ENCODE measurements at places on chromosomes 16 and 17.

DNA sequence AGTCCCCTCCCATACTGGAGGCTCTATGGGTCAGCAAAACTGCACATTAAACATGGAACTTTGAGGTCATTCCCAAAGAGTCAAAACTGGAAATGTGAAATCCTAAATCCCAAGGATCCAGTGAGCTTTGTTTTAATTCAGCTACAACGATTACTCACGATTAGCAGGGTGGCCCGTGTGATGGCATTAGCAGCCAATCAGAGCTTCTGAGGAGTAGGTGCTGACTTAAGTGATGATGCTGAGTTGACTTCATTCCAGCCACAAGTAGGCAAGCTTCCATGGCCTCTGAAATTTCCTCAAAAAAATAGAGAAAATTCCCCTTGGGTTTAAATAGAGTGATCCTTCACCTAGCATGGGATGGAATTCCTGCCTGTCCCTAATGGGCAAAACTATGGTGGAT lies 28.1 kb upstream of the BEAN1 start:
- no peak for DNase-seq

- peak; percentile 73 for DNase-seq
Measured at GRCh38 chr17:75524970-75525805, at the start of gene LLGL2. LLGL2 (plus strand) TSS chr17:75525697; CDS start chr17:75543427, 17,730 bp downstream.

GRCh38 chr16:68369697-68370580 lies 59.1 kb downstream of the PRMT7 start:
- peak; percentile 57 for DNase-seq

DNA sequence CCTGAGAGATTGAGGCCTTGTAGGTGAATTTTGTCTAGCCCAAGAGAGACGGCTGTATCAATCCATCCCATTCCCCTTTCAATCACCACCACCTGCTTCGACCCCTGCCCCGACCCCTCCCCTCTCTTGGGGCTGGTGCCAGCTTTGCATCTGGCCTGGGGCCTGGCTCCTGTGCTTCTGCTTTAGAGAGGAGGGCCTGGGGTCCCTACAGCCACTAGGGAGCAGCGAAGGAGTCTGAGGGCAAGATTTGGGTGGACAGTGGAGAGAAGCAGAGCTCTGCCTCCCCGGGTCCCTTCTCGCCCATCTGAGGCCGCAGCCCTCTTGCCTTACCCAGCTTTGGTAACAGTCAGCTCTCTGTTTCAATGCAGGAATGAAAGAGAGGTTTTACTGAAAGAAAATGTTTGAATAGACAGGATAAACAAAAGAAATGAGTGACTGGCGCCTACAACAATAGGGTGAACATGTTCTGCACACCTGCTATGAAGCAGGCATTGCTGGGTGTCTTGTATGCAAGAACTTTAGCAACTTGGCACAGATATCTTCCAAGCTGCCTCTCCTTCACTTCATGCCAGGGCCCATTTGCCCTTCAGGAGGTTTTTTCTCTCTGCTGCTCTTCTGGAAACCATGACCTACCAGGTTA lies 57.4 kb downstream of the SLC47A1 start:
- DNase-seq, result no peak

- peak; percentile 66 for DNase-seq
Measured at GRCh38 chr16:21277927-21278706, at the start of gene CRYM. CRYM (minus strand) TSS chr16:21278290; CDS start chr16:21278251, 39 bp downstream.

- DNase-seq, result peak; percentile 86
Measured at GRCh38 chr17:14302431-14303099, 1.7 kb downstream of the HS3ST3B1 start.

- DNase-seq, result no peak
Measured at GRCh38 chr17:60156746-60157145, 7.0 kb downstream of the CA4 start.

DNA sequence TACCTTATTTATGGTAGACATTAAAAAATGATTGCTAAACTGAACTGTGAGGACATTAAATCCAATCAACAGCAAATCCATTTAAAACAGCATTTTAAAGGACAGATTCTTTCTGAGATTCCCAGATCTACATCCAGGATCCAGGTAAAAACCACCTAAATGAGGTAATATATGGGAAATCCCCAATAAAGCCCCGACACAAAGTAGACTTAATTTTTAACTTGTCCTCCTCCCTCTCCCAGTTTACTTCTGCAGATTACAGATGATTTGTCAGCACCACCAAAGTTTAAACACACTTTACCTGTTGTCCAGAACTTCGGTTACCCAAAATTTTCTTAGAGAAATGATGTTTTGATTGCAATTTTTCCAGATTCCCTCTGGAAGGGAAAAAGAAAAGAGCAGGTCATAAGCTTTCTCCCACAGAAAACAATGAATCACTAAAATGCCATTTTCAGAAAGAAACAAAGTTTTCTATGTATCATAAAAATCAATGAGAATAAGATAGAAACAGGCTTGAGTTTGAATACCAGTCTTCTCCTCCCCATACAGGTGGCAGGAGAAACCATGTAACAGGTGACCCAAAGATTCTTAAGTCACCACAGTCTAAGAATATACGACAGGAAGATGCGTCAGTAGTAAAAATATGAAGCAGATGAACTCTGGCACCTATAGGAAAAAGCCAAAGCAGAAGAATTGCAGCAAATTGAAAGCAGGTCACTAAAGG lies 22.8 kb downstream of the GJC1 start:
- DNase-seq, result no peak

GRCh38 chr17:14072881-14073280 lies 3.6 kb downstream of the COX10 start:
- DNase-seq, result no peak

DNA sequence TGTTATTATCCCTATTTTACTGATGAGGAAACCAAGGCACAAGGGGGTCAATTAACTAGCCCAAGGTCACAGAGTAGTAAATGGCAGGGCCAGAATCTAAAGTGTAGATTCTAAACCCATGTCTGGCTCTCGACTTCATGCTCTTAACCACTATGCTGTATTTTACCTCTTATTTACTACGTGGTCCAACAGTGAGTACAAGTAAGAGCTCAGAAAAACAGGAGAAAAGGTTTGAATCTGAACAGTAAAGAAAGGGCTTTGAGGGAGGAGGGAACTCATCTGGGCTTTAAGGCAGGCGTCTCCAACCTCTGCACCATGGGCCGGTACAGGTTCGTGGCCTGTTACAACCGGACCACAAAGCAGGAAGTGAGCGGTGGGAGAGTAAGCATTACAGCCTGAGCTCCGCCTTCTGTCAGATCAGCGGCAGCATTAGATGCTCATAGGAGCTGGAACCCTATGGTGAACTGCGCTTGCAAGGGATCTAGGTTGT lies 62.9 kb downstream of the SMURF2 start:
- peak; percentile 54 for DNase-seq

DNA sequence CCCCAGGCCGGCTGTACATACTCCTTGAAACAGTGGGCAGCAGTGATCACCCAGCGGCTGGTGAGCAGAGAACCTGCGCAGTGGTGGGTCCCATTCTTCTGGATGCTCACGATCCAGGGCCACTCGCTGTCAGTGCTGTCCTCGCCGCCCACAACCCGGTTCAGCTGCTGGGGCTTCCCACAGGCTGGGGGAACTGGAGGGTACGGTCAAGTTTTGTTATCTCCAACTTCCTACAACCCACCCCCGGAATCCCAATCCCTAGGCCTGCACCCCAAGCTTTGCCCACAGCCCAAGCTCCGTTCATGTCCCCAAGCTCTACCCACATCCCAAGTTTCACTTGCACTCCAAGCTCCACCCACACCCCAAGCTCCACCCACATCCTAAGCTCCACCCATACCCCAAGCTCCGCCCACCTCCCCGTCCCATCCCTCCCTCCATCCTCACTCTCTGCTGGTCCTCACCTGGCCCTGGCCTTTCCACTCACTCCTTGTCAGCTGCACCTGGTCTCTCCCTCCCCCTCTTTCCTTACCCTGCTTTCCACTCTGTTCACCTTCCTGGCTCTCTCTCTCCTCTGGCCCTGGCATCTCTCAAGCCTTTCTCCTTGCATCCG lies 1.8 kb downstream of the PRSS22 start:
- DNase-seq, result peak; percentile 44

DNA sequence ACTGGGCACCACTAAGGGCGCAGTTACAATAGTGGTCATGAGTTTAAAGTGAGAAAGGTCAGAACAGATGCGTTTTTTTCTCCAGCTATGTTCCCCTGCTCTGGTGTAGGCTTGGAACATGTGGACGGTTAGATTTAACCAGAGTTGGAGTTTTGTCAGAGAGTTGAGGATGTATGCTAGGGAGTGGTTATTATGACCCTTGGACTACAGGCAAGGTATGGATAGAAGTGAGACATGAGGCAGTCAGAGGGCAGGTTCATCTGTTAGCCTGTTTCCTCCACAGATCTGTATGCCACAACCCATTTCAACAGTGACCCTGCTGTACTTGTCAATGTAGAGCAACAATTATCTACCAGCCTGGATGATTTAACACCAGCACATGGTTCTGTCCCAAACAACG lies 22.6 kb downstream of the TPPP3 start:
- DNase-seq, result no peak

- DNase-seq, result no peak
Measured at GRCh38 chr17:39650121-39650579, 13.2 kb downstream of the STARD3 start.

DNA sequence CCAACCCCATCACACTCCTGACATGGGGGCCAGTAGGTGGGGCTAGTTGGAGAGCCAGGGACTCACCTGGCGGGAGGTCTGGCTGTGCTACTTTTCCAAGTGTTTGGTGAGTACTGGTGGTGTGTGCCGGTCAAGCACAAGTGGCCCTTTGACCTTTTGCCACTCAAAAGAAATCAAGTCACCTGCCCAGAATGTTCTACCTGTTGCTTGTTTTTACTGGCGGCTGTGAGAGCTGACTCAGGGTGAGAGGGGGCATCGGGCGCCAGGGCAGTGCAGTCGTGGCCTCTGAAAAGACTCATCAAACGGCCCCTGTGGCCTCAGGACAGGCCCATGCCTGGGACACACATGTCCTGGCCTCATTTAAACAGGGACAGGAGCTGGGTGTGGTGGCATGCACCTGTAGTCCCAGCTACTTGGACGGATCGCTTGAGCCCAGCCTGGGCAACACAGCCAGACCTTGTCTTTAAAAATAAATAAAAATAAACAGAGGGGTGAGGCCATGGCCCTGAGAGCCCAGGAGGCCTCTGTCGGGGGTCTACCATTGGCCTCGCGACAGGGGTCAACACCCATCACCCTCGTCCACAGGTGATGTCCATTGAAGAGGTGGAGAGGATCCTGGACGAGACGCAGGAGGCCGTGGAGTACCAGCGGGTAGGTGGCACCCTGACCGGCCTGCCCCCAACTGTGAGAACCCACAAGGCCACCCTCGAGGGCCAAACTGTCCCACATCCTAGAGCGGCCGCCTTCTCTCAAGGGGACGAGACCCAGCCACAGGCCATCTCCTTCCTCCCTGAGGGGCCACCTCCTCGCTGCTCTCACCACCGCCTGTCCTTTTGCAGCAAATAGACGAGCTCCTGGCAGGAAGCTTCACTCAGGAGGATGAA lies 5.0 kb downstream of the CHMP6 start:
- DNase-seq, result no peak

DNA sequence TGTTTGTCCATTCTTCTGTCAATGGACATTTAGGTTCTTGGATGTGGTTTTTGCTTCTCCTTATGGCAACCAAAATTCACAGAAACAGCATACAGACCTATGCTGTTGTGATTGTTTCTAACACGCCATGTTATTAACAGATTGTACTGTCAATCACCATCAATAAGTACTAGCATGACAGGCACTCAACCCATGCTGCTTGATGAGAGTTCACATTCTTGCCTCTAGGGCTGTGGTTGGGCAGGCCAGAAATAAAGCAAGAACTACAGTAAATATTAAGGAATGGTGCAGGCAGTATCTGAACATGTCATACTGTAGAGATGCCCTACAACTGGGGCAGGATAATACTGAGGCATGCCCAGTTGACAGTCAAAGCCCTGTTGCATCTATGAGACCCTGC lies 171.2 kb upstream of the ZFHX3 start:
- DNase-seq, result no peak

DNA sequence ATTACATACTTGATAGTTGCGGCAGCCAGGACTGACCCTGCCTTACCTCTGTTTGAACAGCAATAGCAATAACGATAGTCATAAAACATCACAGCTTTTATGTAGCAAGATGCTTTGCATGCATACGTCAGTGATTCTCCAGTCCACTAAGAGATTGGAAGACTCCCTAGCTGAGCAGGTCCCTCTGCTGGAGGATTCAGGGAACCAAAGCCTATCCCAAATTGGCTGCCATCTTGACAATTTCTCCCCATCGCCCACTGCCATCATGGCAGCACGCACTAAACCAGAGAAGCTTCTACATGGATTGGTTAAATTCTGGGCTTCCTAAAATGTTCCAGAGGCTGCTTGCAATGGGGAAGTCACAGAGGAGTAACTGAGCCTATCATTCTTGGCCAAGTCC lies 360.6 kb upstream of the XYLT1 start:
- DNase-seq, result no peak

- DNase-seq, result no peak
Measured at GRCh38 chr17:48484850-48485249, 46.0 kb downstream of the HOXB1 start.

- no peak for DNase-seq
Measured at GRCh38 chr17:67017910-67018309, 26.4 kb upstream of the CACNG1 start.

DNA sequence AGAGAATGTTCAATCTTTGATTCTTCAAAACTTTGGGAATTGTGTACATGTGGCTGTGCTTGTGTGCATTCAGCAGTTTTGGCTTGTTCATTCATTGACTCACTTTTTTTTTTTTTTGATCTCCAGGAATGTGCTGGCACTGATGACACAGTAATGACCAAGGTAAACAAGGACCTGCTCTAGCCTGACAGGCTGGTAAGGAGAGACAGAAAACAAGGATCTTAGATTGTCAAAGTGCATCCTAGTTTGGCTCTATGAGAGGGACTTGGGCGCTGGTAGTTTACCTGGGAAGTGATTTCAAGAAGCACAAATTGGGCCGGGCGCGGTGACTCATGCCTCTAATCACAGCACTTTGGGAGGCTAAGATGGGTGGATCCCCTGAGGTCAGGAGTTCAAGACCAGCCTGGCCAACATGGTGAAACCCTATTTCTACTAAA lies 233.1 kb upstream of the WSCD1 start:
- no peak for DNase-seq

GRCh38 chr16:67183284-67183626 lies 508 bp downstream of the MATCAP1 start:
- DNase-seq, result no peak
